ENCODE measurements at places on chromosomes 6 and 20. TPM values are rescaled to one million over a fixed set of nuclear protein-coding genes. Genes with fewer than 3 reads are reported as not detected.

GRCh38 chr6:151008425-151008824 lies 142.9 kb downstream of the MTHFD1L start:
- no peak for DNase-seq

DNA sequence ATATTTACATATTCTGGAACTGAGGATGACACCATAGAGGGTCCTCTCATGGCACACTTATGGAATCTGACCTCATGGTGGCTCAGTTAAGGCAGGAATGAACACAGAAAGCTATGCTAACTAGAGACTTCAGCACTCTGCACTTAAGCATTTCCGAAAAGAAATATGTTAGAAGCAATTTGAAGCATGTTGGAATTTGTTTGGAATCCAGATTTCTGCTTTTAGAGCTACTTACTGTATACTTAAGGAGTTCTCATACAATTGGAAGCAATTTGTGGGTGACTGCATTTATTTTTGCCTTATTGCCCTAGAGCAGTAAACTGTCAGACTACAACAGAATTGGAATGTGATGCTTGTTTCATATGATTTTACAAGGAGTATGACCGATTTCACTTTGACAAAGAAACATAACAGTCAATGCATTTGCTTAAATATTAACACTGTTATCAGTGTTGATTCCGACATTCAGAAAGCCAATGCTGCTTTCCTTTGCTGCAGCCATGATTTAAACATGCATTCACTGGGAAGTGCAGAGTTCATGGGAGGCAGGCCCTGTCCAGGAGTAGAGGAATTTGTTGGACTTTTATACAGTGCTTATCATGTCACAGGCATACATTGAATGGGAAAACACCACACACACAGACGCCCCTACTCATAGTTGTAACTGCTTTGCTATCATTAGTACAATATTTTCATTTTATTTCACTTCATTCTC lies 244.4 kb downstream of the SAMD5 start:
- DNase-seq: no peak

Gene SFT2D1
- 30.0 TPM for total RNA-seq

DNA sequence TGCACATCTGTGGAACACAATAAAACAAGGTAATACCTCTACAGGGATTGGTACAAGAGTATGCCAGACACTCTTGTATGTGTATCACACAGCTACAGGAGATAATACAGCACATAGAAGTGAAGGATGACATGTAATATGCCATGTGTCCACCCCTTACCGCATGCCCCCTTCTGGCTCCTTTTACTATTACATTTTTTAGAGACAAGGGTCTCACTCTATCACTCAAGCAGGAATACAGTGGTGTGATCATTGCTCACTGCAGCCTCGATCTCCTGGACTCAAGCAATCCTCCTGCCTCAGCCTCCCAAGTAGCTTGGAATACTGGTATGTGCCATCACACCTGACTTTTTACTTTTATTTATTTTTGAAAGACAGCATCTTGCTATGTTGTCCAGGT lies 4.2 kb upstream of the NCR3 start:
- DNase-seq: no peak

DNA sequence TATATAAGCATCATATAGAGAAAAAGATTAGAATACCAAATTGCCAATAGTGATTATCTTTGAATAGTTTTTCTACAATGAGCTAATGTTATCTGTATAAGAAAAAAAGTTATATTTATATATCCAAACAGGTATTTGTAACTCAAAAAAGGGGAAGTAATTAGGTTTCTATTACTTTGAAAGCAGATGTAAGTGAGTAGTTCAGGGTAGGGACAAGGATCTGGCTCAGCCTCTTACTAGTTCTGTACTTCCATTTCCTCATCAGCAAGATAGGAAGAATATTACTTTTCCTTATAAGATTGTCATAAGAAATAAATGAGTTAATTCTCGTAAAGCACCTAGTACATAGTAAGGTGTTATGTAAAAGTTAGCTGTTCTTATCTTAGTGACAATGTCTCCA lies 32.2 kb downstream of the AHI1 start:
- no peak for DNase-seq

DNA sequence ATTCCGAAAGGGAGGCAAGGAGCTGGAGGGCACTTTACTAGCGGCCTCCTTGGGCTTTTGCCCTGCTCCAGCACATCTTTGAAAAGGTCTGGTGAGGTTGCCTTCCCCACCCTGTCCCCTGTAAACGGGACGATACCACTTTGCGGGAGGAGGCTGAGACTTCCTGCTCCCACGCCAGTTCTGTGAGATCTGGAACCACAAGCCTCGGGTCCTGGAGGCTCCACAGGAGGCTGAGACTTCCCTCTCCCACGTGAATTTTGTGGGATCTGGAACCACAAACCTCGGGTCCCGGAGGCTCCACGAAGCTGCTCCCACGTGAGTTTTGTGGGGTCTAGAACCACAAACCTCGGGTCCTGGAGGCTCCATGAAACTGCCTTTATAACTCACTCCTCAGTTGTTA lies 209.3 kb downstream of the DLL1 start:
- DNase-seq: no peak

DNA sequence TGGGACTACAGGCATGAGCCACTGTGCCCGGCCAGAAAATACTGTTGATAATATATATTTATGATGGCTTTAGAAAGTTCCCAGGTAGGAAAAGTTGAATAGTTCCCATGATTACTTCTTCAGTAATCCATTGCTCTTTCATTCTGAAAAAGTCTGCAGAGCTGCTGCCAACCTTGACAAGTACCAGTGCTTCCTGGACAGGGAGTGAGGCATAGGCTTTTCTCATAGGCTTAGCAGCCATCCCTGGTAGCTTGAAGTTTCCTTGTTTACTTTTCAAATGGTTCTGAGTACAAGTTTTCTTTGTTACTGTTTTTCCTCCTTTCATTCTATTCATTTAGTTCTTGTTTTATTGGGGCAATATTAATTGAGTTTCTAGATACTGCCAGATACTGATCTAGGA lies 7.8 kb downstream of the RWDD1 start:
- DNase-seq: no peak

DNA sequence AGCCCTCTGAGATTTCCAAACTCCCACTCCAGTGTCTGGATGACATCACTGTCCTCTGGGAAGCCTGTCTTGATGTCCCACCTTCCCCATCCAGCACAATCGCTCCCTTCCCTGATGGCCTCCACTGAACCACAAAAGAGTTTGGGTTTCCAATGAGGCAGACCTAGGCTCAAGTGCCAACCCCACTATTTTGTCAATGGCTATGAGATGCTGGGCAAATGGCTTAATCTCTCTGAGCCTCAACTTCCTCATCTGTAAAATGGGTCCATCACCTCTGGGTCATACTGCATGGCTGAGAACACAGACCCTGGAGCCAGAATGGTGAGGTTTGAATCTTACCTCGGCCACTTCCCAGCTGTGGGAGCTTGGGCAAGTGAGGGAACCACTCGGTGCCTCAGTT lies 11.7 kb downstream of the SLC13A3 start:
- DNase-seq: no peak

GRCh38 chr6:129364037-129364436 lies 345.9 kb downstream of the ARHGAP18 start:
- no peak for DNase-seq

Gene SLC17A4
- total RNA-seq: not detected

GRCh38 chr20:32984196-32984595 lies 20.0 kb downstream of the SUN5 start:
- peak; percentile 22 for DNase-seq

GRCh38 chr20:59933849-59934585 lies 580 bp upstream of the SYCP2 start:
- no peak for DNase-seq

DNA sequence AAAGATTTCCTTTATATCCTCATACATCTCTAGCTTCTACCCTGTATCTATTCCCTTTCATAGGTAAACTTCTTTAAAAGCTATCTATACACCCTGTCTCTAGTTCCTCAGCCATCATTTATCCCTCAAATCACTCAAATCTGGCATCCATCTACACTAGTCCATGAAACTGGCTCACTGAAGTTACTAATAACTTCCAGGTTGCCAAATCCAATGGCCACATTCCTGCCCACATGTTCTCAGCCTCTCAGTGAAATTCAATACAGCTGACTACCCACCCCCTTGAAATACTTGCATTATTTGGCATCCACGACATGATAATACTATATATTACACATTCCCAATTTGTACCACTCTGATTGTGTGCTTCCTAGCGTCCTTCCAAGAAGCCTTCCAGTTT lies 8.7 kb downstream of the REPS1 start:
- no peak for DNase-seq

- no peak for DNase-seq
Observed at GRCh38 chr6:77474973-77475372, 11.7 kb upstream of the HTR1B start.

Gene TREML2
- not detected for total RNA-seq

Gene BCAS1
- total RNA-seq: not detected

Gene MAP3K4
- 34.1 TPM for total RNA-seq

DNA sequence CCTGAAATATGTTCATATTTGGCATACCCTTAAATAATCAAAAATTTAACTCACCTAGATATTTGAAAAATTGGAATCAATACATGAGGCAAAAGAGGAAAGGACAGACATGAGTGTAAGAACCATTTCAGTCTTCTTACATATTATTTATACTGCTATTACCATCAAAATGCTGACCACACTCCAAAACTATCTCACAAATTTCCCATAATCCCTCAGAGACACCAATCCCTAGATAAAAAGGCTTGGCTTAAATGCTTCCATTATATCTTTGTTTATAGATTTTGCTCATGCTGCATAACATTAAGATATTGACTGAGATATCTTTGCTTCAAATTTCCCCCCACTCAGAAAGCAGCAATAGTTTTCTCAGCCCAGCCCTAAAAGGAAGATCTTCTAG lies 11.7 kb upstream of the NT5DC1 start:
- no peak for DNase-seq

DNA sequence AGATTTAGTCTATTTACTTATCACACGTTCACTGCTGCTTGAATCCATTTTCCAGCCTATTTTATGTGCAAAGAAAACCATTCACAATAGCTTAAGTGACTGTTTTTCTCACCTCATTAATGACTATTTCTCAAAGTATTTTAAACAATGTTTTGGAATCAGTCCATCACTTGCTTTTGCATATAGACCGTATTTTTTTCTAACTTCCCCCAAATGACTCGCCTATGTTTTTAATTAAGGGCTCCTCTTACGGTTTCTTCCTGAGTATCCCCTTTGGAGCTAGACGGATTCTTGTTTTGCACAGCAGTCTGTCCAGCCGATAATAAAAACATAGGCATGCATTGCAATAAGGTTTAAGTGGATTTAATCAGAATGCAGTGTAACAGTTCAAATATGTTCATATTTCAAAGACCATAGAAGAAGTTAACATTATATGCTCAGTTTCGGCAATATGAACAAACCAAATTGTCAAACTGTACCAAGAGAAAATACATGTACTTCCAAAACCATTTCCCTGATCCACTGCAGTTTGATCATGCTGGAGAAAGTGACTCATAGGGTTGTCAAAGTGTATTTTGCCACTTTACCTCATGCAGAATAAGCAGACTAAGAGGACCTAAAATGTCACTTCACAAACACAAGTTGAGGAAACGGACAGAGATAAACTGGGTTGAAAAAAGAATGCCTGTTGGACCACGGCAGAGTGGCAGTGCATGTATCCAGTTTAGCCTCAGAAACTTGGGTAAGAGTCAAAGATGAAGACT lies 66.4 kb downstream of the HMGN3 start:
- no peak for DNase-seq

- DNase-seq: no peak
Observed at GRCh38 chr6:15184441-15184861, 61.4 kb upstream of the JARID2 start.

- DNase-seq: no peak
Observed at GRCh38 chr6:12010635-12011275, 1.4 kb upstream of the HIVEP1 start.

DNA sequence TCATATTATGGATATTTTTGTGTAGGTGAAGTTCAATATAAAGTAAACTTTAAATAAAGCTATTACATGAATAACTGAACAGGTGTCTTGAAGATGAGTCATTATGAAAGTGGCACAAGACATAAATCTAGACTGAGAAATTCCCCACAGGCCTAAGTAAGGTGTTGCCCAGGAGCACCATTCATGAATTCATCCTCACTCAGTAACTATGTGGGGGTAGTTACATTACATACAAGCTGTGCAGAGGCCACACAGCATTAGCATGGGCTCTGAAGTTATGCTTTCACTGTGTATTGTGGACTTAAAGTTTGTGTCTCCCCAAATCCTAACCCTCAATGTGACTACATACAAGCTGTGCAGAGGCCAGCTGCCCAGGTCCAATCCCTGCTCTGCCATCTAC lies 65.9 kb downstream of the BCAS1 start:
- no peak for DNase-seq

Gene FAXC
- total RNA-seq: 8.0 TPM

DNA sequence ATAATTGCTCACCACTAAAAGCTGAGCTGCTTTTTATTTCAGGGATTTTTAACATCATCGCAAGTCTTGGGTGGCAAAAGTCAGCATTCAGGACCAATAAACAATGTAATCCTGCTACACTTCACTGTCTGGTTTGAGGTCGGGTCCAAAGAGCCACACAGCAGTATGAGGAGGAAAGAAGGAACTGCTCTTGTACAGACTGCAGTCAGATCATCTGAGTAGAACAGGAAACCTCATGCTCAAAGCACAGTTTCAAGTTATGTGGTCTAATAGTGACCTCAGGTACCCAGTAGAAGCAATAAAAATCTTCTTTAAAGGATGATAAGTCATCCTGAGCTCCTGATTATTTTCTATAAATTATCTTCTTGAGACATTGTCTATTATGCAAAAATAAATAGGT lies 211.4 kb downstream of the FUT9 start:
- DNase-seq: no peak

DNA sequence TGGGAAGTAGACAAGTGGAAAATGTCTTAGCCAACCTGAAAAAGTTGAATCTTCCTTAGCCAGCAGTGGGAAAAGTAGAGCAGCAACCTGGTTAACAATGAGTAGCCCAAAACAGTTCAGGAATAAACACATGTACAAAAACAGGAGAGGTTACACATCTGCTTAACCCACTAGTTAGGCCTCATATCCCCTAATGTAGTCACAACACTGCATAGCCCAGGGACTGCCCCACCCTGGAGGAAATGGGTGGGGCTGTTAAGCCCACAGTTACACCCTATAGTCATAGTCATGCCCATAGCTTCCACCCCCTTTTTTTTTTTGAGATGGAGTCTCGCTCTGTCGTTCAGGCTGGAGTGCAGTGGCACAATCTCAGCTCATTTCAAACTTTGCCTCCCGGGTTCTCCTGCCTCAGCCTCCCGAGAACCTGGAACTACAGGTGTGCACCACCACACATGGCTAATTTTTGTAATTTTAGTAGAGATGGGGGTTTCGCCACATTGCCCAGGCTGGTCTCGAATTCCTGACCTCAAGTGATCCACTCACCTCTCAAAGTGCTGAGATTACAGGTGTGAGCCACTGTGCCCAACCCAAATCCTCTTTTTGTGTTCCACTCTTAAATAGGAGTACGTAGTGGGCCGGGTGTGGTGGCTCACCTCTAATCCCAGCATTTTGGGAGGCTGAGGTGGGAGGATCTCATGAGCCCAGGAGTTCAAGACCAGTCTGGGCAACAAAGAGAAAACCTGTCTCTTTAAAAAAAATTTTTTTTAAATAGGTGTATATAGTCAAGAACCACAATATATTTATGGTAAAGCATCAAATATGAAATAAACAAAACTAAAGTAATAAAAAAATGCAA lies 24.5 kb downstream of the ILRUN start:
- no peak for DNase-seq
